ENCODE measurements at places on chromosomes 13 and 19. TPM values are rescaled to one million over a fixed set of nuclear protein-coding genes. Genes with fewer than 3 reads are reported as not detected.

GRCh38 chr13:27252467-27252866 lies 1.1 kb downstream of the RPL21 start:
- DNase-seq: no peak

- no peak for DNase-seq
Observed at GRCh38 chr13:114056205-114057013, 76.0 kb downstream of the RASA3 start.

GRCh38 chr19:9917321-9917720 lies 19.0 kb downstream of the OLFM2 start:
- DNase-seq: no peak

- DNase-seq: no peak
Observed at GRCh38 chr19:29576761-29577648, 29.1 kb upstream of the POP4 start.

DNA sequence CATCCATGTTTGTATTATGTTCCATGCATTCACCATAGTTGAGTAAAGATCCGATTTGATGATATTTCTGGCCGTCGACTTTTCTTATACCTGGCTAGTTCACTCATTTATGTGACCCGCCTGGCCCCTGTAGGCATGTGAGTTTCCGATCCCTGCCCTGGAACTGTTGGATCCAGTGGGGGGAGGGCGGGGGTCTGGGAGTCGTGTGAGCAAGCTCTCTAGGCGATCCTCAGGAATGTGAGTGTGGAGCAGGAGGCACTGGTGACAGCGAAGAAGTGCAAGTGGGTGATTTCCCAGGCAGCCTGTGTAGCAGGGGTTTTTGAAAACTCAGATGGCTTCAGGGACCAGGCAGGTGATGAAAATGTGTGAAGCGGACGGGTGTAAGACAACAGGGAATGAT lies 10.6 kb upstream of the PTOV1 start:
- no peak for DNase-seq

DNA sequence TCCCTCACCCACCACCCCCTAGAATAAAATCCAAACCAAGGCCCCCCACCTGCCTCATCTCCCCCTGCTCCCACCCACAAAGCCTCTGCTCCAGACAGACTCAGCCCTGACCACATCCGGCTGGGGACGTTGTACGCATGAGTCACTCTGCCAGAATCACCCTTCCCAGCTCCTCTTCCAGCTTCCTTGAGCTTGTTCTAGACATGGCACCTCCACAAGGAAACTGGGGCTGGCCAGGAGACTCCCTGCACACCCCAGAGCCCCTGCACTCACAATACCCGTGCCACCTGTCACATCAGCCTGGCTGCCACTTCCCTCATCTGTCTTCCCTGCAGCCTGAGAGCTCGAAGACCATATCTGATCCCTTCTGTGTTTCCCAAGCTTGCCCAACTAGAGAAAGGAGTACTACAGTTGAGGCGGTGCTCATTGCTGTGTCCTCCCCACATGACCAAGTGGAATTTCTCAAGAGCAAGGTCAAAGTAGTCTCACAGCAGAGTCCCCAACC lies 9.7 kb downstream of the DEDD2 start:
- DNase-seq: no peak

DNA sequence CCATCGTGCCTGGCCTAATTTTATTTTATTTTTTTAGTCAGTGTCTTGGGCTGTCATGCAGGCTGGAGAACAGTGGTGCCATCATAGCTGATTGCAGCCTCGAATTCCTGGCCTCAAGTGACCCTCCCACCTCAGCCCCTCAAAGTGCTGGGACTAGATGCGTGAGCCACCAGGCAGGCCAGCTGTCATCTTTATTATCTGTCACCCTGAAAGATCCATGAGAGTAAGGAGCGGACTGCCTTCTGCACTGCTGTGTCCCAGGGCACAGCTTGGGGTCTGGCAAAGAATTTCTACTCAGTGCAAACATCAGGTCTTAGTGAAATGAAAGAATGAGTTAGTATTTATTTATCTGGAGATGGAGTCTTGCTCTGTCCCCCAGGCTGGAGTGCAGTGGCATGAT lies 9.5 kb upstream of the TLE5 start:
- DNase-seq: no peak

The GIPC1 gene
- total RNA-seq: 92.0 TPM
